ENCODE measurements at places on chromosomes 7 and 10.

GRCh38 chr7:125878988-125879387 lies 949.4 kb upstream of the POT1 start:
- no peak for DNase-seq

DNA sequence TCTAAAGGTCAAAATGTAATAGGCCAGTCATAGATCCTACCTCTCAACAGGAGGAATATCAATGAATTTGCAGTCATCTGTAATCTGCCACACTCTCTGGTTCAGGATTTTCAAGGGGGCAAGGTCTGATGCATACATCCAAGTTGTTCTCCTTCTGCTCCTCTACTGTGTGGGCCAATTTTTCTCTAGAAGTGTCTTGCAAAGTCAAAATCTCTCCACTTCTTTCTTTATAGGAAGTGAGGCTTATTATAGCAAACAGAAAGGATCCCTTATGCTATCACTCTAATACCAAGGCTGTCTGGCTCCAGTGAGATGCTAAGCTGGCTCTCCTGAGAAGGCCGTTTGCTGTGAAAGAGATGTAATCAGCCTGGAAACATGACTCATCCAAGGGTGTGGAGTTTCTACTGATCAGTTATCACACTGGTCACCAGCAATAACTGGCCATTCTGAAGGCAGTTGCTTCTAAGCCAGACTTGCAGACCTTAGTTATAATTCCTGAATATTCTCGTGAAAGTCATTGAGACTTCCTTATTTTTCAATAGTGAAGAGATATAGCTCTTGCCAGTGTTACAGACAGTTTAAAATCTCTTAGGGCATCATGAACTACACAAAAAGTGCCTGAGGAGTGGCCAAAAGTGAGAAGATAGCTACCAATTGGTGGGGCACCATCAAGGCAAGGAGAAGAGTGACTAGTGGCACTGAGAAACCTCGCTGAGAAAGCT lies 43.2 kb upstream of the LRGUK start:
- no peak for DNase-seq

- DNase-seq: no peak
These were observed 541.5 kb upstream of the C7orf33 start for GRCh38 chr7:148049068-148049467.

DNA sequence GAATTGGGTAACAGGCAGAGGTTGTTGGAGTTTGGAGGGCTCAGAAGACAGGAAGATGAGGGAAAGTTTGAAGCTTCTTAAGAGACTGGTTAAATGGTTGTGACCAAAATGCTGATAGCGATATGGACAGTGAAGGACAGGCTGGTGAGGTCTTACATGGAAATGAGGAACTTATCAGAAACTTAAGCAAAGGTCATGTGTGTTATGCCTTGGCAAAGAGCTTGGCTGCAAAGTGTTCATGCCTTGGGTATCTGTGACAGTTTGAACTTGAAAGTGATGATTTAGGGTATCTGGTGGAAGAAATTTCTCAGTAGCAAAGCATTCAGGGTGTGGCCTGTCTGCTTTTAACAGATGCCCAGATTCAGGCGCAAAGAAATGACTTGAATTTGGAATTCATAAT lies 64.5 kb upstream of the EEPD1 start:
- no peak for DNase-seq

DNA sequence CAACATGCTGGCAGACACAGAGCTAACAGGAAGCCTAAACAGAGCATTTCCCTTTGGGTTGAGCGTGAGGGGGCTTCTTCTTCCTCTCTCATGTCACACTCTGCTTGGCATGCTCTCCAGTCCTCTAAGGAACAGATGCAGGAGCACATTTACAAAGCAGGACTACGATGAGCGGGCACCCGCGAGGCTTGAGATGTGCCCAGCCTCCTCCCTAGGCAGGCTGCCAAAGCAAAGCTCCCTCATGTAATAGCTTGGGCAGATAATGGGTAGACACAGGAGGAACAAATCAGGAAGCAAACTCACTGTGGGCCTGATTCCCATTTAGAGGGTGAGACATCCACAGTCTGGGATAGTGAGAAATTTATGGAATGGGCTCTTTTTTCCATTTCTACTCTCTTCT lies 519.1 kb downstream of the NRG3 start:
- DNase-seq: peak; percentile 56

- DNase-seq: no peak
These were observed 43.3 kb downstream of the DOCK4 start for GRCh38 chr7:112162784-112163506.

GRCh38 chr7:120735791-120736190 lies 122.2 kb downstream of the TSPAN12 start:
- no peak for DNase-seq

DNA sequence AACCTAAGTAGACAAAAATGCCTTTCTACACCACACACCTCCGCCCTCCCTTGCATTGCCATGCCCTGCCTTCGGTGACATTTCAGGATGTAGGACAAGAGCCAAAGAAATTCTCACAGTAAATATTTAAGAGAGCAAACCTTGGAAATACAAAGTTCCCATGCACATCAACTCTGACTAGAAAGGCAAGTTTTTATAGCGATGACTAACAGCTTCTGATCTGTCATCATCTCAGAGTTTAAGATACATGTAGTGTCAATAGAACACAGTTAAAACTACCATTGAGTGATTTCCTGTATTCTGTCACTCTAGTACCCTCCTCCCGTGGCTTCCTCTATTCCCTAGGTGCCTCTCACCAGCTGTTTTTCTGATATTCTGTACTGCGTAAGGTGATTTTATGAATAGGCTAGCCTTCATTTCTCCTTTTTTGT lies 20.7 kb downstream of the SLC16A9 start:
- DNase-seq: peak; percentile 40

DNA sequence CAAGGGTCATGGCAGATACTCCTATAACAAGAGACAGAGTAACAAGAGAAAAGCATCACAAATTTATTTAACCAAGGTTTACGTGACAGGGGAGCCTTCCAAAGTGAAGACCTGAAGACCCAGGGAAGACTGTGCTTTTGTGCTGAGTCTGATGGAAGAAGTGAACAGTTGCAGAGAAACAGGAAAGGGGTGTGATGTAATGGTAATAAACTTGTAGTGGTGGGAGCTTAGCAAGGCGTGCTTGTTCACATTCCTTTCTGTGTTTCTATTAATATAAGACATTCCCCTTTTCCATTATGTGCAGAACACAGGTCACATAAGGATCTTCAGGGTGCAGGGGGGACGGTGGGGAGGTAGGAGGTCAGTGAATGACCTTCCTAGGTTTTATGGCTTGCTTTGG lies 25.5 kb upstream of the C10orf67 start:
- no peak for DNase-seq

- DNase-seq: peak; percentile 76
These were observed 202.0 kb upstream of the DGKB start for GRCh38 chr7:15104411-15105092.

- no peak for DNase-seq
These were observed 154.0 kb upstream of the MKI67 start for GRCh38 chr10:128280271-128280670.

GRCh38 chr7:131493581-131493980 lies 62.8 kb downstream of the PODXL start:
- DNase-seq: peak; percentile 61

DNA sequence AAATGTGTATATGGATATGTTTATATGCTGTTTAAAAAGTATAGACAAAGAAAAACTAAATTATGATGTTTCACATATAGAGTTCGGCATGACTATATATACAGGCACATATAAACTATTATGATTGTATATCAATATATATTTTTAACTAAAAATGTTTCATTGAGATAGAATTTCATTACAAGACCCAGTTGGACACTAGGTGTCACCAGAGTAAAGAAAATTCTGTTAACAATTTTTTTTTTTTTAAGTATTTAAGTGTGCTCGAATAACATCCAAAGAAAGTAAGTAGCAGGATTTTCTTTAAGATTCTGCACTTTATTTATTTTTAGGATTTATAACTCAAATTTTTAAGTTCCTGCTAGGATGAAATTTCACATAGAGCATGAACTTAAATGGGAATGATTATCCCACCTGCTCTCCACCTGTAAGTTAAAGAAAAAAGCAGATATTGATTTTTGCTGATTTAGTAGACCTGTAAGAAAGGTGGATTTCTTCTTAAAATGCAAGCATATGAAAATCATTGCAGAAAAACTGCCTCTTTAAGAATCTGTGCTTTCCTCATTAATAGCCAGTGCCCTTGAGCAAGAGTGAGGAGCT lies 961.5 kb downstream of the PCDH15 start:
- DNase-seq: peak; percentile 5

DNA sequence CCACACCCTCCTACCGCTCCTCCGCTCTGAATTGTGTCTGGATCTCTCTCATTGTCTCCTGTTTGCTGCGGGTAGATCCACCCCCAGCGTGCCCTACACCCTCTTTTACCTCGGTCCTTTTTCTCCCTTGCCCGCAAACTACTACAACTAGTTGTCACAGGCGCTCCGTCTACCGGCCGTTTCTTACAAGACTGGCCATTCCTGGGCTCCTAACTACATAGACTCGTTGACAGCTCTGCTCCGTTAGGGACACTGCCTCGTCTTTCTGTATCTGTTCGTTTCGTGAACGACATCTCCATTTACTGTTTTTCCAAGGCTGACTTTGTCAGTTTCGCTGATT lies 786 bp downstream of the TAF3 start:
- DNase-seq: peak; percentile 2

- DNase-seq: no peak
These were observed 427.2 kb upstream of the KLF6 start for GRCh38 chr10:4212111-4212630.

GRCh38 chr10:33795529-33795928 lies 461.1 kb upstream of the NRP1 start:
- no peak for DNase-seq

- DNase-seq: no peak
These were observed 14.8 kb downstream of the CYP3A7 start for GRCh38 chr7:99719996-99720769.

- no peak for DNase-seq
These were observed 18.6 kb downstream of the PFKP start for GRCh38 chr10:3085785-3086567.

GRCh38 chr10:117457071-117457810 lies 82.0 kb upstream of the PDZD8 start:
- no peak for DNase-seq

DNA sequence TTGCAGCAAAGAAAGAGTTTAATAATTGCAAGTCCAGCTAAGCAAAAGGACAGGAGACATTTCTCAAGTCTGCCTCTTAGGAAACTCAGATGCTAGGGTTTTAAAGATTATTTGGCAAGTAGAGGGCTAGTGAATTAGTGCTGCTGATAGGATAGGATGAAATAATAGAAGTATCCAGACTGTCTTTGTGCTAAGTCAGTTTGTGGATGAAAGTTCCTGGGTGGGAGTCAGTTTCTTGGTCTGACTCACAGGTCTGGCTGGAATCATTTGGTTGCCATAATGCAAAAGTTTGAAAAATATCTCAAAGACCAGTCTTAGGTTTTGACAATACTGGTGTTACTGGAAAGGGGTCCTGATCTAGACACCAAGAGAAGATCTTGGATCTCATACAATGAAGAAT lies 42.6 kb upstream of the INHBA start:
- no peak for DNase-seq

DNA sequence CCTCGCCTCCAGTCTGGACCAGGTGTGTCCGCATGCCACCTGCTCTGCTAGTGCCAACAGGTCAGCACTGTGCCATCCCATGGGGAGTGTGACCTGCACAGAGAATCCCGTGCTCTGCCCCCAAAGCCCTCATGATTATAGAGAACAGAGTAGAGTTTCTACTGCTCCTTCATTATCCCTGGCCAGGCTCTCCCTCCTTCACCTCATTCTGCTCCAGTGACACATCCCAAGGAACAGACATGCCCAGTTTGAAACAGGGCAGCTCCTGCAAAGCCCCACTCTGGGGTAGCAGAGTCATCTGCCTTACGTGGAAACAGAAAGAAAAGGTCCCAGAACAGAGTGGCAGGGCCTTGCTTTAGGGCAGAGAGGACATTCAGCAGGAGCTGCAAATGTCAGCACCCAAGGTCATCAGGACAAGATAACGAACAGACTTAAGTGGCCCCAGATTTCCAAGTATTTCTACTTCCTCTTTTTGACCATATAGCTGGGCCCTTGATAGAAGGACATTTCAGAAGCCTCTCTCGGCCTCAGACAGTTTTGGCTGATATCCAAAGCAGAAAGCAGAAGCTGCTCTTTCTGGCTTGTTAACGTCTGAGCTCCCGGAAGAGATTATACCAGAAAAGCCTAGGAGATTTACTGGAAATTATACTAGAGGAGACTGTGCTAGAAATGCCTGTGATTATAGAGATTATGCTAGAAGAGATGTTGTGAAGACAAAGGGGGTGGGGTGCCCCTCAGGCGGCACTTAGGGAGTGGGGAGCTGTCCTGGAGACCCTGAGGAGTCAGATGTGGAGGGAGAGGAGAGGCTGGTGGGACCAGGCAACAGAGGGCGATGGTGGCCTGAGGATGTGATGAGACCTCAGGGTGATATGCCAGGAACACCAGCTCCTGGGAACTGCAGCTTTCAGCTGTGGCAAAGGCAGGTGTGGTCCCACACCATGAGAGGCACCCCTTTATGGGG lies 12.6 kb downstream of the TMEM176B start:
- DNase-seq: no peak

GRCh38 chr10:122279725-122280141 lies 8.6 kb downstream of the BTBD16 start:
- DNase-seq: no peak

DNA sequence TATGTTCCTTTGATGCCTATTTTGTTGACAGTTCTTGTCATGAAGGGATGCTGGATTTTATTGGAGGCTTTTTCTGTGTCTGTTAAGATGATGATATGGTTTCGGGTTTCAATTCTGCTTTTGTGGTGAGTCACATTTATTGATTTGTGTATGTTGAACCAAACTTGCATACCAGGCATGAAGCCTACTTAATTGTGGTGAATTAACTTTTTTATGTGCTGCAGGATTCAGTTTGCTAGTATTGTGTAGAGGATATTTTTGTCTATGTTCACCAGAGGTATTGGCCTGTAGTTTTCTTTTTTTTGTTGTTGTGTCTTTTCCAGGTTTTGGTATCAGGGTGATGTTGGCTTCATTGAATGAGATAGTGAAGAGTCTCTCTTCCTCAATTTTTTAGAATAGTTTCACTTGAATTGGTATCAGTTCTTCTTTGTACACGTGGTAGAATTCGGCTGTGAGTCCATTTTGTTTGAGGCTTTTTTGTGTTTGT lies 345.9 kb downstream of the KIF20B start:
- no peak for DNase-seq

DNA sequence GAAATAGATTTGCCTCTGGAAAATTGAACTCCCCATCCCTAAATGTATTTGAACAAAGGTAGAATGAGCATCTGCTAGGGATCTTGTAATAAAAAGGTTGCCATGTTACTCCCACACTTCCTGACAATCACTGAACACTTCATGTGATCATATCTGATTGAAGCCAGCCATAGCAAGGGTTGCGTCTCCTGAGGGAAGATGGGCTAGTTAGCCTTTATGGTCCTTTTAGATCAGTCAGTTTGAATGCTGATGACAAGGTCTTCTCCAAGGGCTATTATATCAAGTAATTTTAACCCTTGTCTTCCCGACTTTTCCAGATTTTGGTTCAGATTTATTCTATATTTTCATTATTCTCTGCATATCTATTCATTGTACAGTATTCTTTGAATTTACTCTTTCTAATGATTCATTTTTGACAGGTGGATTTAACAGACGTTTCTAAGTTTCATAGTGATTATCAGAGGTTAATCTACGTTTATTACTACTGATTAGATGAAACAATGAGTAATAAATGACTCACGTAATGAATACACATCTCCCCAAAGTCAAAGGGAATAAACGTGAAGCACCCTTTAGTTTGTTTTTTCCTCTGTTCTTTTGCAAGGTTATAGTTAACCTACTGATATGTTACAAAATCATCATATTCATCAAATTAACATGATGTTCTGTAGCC lies 28.1 kb downstream of the CSGALNACT2 start:
- DNase-seq: no peak
